ENCODE measurements at places on chromosomes 12 and 14.

- no peak for ATAC-seq
Measured at GRCh38 chr12:125089083-125089482, 23.8 kb downstream of the AACS start.

- ATAC-seq = no peak
Measured at GRCh38 chr12:103677905-103678304, 90.8 kb downstream of the STAB2 start.

- no peak for ATAC-seq
Measured at GRCh38 chr14:45679853-45680252, 426.9 kb upstream of the MIS18BP1 start.

DNA sequence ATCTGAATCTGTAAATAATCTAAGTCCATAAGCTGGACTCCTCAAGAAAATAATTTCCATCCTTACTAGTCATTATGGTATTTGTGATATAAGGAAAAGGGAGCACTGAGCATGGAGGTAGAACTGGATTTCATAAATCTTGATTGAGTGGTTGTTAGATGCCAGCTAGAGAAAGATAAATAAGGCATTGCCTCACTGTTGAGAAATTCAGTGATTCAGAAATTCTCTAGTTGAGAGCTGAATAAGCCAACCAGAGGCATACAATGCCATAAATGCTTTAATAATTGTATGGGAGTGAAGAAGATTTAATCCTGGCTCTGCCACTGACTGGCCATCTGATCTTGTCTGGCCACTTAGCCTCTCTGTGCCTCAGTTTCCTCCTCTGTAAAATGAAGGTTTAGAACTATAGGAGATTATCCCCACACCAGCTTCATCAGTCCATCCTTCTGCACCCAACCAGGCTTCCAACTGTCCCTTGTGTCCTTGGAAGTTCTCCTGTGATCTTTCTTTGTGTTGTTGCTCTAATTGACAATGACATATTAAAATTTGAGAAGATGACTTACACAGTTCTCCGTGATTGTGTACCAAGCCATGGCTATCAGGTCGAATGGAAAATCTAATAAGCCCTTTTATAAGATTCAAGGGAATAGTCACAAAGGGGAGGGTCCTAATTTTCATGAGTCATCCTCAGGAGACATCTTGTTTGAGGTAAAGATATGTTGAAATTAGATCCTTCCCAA is 394.3 kb downstream of the EGLN3 start:
- no peak for ATAC-seq

DNA sequence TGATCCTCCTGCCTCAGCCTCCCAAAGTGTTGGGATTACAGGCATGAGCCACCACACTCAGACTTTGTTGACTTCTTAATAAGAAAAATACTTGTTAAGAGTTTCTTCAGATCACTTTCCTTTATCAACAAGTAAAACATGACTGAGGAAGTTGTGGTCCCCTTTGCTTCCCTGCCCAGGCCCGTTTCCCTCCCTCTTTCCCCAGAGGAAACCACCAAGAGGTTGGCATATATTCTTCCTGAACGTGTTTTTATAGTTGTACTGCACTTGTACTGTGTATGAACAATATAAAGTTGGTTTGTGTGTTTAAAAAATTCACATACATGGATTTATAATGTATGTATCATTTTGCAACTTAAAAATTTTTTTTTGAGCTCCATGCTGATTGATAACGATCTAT is 28.4 kb downstream of the PTPN11 start:
- ATAC-seq = no peak

DNA sequence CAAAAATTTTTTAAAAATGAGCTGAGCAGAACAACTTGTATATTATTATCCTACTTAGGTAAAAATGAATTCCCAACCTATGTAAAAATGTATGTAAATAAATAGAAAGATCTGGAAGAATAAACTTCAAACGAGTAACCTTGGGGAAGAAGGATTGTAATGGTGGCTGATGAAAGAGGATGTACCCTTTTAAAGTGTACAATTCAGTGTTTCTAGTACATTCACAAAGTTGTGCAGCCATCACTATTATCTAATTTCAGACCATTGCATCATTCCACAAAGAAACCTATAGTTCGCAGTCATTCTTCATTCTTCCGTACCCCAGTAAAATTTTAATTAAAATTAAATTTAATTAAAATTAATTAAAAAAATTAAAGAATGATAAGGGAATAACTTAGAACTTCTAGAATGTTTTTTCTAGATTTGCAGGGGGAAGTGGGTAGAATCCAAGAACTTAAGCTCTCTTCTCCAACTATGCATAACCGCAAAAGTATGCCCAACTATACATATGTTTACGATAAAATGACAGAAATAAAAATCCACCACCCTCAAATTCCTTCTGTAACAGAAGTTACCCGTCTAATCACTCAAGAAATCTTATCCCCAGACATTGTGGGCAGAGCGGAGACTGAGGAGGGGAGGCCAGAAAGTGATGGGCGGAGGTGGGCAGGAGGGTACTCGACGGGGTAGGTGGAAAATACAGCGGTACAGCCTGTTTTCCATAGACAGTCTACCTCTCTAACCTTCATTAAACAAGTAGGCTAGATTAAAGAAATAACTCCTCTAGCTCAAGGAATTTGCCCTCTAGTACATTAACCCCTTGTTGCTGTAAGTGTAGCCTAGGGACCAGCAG is 921 bp downstream of the DEPDC4 start:
- peak; percentile 1 for ATAC-seq

DNA sequence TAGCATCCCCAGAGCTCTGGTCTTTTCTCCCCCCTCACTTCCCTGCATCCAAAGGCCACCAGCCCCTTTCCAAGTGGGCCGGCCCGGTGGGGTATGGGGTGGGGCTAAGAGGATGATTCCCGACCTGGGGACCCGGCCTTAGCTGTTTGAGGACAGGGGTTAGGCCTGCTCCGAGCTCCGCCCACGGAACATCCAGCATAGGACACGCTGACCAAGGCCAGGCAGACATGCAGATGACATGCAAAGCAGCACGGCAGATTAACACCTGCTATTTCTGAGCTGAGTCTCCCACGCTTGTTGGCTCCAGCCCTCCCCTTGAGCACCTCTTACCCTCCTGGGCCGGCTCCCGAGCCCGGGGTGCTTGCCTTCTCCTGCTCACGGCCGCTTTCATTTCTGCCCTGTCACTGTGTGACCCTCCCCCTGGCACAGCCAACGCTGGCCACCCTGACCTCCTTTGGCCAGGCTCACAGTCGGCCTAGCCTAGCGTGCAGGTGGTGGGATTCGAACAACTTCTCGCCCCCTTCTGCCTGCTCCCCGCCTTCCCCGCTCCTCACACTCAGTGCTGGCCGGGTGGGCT is 40.2 kb downstream of the TEAD4 start:
- no peak for ATAC-seq

DNA sequence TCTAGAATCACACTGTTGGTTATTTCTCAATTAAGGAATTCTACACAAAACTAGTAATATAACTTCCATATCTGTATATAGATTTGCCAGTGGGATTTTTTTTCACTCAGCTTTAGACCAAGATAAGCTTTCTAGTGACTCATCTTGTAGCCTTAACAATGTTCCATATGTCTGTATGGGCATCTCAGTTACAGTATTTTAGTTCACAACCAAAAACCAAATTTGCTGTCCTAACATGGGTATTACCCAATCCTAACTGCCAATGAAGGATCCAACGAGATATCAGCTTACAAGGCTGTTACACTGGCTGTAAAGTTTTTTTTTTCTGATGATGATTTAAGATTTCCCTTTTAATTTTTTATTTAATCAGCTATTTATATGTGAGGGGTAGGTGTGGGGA is 31.5 kb upstream of the KRR1 start:
- no peak for ATAC-seq

- ATAC-seq = no peak
Measured at GRCh38 chr12:1882405-1882804, 36.0 kb downstream of the CACNA2D4 start.

DNA sequence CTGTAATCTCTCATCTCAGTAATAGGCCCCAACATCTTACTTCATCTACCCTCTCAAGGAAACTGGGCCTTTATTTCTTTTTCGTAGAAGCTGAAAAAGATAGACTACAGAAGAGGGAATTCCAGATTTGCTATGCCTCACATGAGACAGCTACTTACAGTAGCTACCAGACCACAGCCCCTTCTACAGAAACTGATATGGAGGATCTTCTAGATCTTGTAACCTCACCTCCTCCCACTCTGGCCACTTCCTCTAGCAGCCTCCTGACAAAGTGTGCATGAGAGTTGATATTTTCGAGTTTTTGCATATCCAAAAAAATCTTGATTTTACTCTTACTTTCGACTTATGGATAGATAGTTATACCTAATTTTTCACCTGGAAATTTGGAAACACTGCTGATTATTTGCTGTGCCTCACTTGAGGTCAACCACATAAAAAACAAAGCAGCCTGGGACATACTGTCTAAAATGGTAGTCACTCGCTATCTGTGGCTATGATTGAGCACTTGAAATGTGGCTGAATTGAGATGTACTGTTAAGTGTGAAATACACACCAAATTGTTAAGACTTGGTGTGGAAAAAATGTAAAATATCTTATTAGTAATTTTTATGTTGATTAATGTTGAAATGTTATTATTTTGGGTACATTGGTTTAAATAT is 86.3 kb upstream of the NID2 start:
- ATAC-seq = peak; percentile 87

DNA sequence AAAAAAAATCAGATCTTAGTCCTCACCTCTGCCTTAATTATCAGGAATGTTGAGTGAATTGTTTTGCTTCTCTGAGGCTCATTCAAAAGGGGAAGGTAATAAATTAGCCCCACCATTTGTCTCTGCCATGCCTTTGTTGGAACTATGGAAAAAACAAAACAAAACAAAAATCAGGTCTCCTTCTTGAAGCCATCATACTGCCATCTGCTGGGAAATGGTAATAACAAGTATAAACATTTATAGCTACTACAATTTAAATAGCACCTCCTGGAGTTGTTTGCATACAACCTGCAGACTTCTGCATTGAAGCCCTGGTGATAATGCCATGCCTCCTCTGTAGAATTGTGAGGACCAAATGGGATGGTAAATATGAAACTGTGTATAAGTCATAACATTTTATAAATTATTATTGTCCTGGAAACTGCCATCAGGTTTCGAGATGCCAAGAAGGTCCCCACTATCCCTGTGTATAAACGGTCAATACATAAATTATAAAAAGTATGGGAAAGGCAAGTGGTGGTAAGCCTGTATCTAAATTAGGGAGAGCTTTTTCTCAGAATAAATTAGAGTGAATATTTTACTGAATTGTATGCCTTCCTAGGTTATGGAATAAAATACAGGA is 87.2 kb upstream of the FGD4 start:
- ATAC-seq = peak; percentile 21

GRCh38 chr12:7853557-7853956 is 19.2 kb downstream of the SLC2A14 start:
- peak; percentile 58 for ATAC-seq

- ATAC-seq = peak; percentile 85
Measured at GRCh38 chr12:24795699-24796347, 153.1 kb downstream of the BCAT1 start.

- ATAC-seq = no peak
Measured at GRCh38 chr12:116670859-116671258, 67.0 kb downstream of the SPRING1 start.

- ATAC-seq = no peak
Measured at GRCh38 chr12:17203497-17203896, 597.5 kb upstream of the LMO3 start.

- no peak for ATAC-seq
Measured at GRCh38 chr14:96574633-96575632, 72.8 kb downstream of the PAPOLA start.

GRCh38 chr12:124020514-124020949 is 47.5 kb downstream of the ZNF664 start:
- no peak for ATAC-seq

- no peak for ATAC-seq
Measured at GRCh38 chr14:53378142-53378541, 225.0 kb upstream of the DDHD1 start.

DNA sequence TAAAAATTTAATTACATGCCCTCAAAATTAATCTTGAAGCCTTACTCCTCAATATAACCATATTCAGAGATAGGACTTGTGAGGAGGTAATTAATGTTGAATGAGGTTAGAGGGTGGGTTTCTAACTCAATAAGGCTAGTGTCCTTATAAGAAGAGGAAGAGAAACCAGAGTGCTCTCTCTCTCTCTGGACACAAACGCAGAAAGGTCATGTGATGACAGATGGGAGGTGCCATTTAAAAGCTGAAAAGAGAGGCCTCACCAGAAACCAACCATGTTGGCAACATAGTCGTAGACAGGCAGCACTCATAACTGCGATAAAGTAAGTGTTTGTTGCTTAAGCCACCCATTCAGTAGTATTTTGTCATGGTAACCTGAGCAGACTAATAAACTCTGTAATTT is 378.5 kb upstream of the LMO3 start:
- ATAC-seq = no peak

DNA sequence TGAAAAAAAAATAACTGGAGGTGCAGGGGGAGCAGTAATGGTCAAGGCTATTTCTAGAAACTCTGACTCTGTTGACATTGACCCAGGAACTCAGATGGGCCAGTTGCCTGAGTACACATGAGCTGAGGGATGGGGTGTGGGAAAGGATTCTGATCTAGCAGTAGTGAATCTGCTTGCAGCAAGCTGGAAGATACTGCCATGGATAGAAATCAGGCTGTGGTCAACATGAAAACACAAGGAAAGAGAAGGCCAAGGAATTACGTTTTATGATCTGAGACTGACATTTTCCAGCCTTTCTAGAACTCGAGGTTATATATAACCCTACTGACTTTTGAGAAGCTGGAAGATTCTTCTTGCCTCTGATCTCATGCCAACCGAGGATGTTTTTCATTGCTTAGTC is 90.0 kb downstream of the ANO6 start:
- ATAC-seq = no peak

- ATAC-seq = no peak
Measured at GRCh38 chr14:33184587-33184986, 245.9 kb downstream of the NPAS3 start.

GRCh38 chr14:68208626-68209317 is 389.2 kb downstream of the RAD51B start:
- ATAC-seq = peak; percentile 22

DNA sequence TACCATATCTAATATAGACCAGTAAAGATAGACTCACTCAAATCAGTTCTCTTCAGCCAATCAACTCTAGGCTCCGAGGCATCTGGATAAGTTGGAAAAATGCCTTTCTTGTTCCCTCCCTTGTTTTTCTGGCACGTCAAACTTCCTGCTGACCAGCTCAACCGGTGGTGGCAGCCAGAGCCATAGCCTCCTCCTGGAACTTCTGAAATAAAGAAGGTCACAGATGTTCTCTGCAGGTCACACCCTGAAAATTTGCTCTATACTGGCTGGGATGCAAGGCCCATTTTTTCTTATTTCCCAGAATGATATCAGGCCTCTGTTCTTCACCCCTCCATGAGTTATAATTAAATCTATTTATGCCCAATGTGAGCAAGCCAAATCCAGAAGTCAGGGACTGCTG is 81.9 kb downstream of the BMP4 start:
- ATAC-seq = no peak

GRCh38 chr12:57300961-57301584 is 50.1 kb upstream of the STAC3 start:
- no peak for ATAC-seq

- no peak for ATAC-seq
Measured at GRCh38 chr12:55036326-55037115, 16.7 kb downstream of the NEUROD4 start.

GRCh38 chr14:85301506-85301905 is 228.4 kb upstream of the FLRT2 start:
- no peak for ATAC-seq

GRCh38 chr14:87067591-87067990 is 925.4 kb downstream of the GALC start:
- ATAC-seq = no peak
